ENCODE measurements at places on chromosomes 13 and 19.

DNA sequence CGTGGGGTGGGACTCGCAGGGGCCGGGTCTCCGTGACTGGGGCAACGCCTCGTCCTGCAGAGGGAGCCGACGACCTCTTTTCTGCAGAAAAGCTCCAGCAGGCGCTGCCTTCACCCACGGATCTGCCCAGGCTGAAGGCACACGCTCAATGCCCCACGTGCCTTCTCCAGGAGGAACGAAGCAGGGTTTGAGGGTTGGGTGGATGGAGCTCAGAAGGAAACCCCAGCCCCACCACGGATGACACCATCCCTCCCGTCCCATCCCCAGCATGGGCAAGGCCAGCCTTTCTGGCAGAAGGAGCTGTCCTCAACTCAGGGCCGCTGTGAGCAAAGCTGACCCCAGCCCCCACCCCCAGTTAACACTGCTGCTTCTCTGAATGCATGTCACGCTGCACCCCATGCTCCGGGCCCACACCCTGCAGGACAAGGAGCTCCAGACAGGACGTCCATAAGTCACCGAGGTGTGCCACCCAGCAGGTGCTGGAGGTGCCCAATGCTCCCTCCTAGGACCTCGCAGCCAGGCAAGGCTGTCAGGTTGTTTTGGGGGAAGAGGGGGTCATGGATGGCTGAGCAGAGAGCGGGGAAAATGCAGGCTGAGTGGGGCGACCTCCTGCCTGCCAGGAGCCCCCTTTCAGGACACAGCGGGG is 7.4 kb downstream of the C19orf25 start:
- no peak for DNase-seq

GRCh38 chr13:51437550-51438127 is 15.2 kb downstream of the INTS6 start:
- DNase-seq, result no peak

GRCh38 chr13:77056382-77056781 is 29.4 kb upstream of the FBXL3 start:
- no peak for DNase-seq

GRCh38 chr13:94030415-94031119 is 448.9 kb downstream of the DCT start:
- DNase-seq, result no peak

DNA sequence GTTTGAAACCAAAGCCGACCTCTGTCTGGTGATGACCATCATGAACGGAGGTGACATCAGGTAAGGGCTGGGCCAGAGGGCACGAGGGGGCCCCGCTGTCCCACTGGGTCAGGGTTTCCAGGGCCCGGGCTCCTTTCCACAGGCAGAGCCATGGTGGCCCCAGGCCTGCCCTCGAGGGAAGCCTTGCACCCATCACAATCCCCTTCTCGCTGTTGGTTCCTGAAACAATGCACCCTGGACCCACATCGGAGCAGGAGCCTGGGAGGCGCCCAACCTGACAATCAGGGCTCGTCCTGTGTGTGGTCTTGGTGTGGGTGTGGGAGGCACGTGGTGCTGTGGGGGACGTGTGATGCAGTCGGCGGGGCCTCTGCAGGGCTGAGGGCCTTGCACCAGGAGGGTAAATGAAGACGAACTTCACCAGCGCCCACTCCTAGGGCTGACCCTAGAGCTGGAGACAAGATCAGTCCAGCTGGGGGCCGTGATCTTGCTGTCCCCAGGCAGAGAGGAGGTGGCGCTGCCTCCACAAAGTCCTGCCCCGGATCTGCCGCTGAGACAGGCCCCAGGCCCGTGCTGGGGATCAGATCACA is 2.8 kb downstream of the GRK1 start:
- no peak for DNase-seq

GRCh38 chr13:24670961-24671381 is 9.2 kb upstream of the ATP12A start:
- DNase-seq, result peak; percentile 36

DNA sequence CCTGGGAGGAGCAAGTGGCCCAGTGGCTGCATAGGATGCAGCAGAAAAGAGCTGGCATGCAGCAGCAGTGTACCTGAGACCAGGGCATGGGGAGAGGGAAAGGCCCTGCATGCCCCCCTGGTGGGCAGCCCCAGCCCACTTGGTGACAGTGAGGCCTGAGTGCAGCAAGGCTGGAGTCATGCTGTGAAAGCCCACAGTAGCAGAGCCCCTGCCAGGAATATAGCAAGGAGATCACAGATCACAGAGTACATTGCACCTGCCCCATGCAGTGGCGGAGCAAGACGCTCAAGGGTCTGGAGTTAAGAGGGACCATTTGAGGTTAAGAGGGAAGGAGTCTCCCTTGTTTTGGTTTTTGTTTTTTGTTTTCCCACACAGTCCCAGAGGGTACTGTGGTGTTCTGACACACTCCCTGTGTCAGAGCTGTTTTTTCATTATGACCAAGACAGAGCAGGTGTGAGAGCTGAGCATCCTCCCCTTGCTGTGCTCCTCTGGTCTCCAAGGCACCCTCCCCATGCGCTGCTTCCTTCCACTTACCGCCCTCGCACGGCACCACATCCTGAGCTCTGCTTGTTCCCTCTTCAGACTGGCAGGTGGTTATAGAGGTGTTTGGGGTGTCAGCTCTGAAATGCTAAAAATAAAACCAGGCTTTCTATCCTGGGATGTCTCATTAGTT is 85.0 kb upstream of the UBL3 start:
- peak; percentile 51 for DNase-seq

GRCh38 chr19:35395382-35396199 is 24.7 kb downstream of the GPR42 start:
- no peak for DNase-seq

GRCh38 chr13:99553033-99553432 is 51.8 kb downstream of the TM9SF2 start:
- DNase-seq, result no peak

DNA sequence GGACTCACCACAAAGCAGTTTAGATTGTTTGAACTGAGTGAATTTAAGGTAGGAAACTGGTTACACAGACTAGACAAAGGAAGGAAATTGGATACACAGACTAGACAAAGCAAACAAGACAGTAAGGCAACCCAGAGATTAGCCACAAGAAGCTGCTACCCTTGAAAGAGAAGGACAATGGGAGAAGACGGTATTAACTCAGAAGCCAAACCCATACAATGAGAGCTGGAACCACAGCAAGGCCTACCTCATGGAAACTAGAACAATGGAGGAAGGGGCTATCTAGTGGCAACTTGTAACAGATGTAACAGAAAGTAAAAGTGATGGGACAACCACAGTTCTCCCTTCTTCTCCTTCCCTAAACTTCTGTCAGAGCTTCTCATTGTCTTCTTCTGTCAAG is 410.9 kb upstream of the SPRY2 start:
- DNase-seq, result no peak

- DNase-seq, result no peak
Observed at GRCh38 chr19:51196181-51196580, 28.7 kb upstream of the CD33 start.

DNA sequence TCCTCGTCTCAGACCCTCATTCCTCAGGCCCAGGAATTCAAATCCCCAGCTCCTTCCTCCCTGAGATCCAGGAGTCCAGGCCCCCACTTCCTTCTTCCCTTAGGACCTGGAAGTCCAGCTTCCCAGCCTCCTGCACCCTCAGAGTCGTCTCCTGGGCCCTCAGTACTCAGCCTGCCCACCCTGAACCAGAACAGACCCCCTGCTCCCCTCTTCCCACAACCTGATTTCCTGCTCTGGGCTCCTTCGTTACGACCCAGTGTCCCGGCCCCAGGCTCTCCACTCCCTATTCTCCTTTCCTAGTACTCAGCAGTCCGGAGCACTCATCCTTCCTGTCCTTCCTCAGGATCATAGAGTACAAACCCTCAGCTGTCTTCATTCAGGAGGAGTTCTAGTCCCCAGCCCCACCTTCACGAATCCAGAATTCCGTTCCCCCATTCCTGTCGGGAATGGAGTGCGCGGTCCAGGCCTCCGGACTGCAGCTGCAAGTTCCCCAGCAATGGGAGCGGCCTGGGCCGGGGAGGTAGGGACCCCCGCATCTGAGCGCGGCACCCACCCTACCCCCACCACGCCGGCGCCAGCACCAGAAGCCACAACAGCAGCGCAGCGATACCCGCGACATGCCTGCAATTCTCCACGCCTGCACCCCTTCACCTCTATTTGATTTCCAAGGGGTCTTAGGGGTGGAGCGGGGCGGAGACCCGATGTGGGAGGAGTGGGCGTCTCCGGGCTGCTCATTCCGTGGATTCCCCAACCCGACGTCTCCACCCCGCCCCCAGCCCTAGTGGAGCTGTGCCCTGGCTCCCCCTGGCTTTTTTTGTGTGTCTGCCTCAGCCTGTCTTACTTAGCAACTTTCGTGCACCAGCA is 12.7 kb downstream of the EGLN2 start:
- DNase-seq, result peak; percentile 69

- DNase-seq, result no peak
Observed at GRCh38 chr19:55254625-55254977, 4.2 kb downstream of the PPP6R1 start.

DNA sequence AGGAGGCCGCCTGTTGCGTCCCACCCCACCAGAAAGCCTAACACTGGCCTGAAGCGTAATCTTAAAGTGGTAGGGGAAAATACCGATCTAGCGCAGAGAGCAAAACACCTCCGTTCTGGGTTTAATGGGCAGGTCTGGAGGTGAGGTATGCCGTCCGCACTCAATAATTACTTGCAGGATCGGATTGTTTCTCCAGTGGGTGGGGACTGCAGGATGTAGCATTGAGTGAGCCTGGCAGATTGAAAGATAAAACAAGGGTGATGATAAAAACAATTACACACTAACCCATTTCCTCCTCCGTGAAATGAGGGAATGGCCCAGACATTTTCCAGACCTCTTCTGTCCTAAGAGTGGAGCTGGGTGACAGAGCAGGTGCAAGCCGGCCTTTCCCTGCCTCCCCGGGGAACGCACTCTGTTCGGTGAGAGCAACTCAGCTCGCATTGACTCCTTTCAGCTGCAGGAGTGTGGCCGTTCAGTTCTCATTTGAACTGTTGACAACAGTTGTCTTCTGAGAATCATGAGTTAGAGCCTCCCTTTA is 110.2 kb upstream of the DOCK9 start:
- no peak for DNase-seq

DNA sequence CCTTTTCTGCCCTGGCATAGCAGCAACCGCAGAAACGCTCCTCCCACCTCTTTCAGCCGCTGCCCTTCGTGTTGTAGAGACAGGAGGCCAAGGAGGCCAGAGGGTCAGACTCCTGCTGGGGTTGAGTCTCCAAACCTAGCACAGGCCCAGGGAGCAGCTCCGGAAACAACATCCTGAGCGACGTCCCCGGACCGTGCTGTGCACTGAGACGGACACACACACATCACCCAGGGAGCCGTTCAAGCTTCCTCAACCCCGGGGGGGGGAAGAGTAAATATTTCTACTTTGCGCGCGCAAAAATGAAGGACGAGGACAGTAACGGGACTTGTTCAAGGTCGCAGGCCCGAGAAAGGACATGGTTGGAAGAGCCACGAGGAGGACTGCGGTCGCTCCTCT is 657 bp downstream of the ZNF550 start:
- DNase-seq, result peak; percentile 21

GRCh38 chr19:2171349-2172145 is 7.8 kb downstream of the DOT1L start:
- peak; percentile 94 for DNase-seq

DNA sequence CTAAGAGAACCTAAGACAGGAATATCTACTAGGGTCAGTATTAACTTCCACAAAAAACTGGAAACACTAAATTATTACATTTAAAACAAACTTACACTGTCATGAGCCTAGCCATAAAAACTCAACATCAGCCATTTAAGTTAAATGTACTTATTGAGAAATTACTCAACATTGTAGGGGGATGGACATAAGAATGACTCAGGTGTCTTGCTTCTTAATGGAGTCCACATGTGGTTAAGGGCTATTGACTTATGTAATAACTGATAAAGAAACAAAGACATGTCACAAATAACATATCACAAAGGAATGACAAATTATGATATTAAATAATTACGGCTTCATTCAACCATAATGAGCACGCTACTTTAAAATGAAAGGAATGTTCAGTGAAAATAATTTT is 36.2 kb downstream of the CLDN10 start:
- no peak for DNase-seq

GRCh38 chr13:76762721-76763120 is 123.5 kb downstream of the KCTD12 start:
- DNase-seq, result no peak

- DNase-seq, result peak; percentile 23
Observed at GRCh38 chr19:54460230-54461005, 3.2 kb downstream of the LENG9 start.

GRCh38 chr13:53151336-53152056 is 122.9 kb downstream of the OLFM4 start:
- peak; percentile 12 for DNase-seq

DNA sequence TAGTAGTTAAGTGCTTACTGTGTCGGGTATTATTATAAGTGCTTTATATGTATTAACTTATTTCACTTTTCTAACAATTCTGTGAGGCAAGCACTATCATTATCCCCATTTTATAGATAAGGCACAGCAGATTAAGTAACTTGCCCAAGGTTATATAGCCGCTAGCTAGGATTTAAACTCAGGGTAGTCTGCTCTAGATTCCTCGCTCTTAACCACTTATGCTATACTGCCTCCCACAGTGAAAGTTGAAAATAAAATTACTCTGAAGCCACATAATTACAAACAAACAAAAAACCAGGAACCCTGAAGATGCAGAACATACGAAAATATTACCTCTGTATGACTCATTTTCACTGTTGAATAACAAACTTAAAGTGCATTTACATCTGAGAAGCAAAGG is 3.9 kb downstream of the TEX30 start:
- no peak for DNase-seq

- peak; percentile 23 for DNase-seq
Observed at GRCh38 chr19:900302-901111, 7.2 kb downstream of the RNU6-9 start.

- no peak for DNase-seq
Observed at GRCh38 chr13:47409778-47410177, 512.9 kb upstream of the HTR2A start.

DNA sequence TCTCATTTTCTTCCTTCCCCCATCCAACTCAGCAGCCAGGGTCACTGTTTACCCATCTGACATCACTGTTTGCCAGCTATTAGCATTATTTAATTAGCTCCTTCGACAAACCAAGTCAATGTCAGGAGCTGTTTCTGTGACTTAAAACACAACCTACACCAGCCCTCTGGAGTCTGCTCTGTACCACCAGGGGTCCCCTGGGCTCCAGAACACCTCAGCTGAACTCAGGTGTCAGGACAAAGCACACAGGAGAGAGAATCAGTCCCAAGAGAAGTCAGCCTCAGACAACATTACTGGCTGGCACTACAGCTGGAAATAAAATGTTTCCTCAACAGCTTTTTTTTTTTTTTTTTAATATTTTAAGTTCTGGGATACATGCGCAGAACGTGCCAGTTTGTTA is 45.1 kb downstream of the DCLK1 start:
- DNase-seq, result no peak

- no peak for DNase-seq
Observed at GRCh38 chr13:72561791-72562190, 165.6 kb downstream of the MZT1 start.

GRCh38 chr13:50162001-50162400 is 146.8 kb downstream of the KCNRG start:
- no peak for DNase-seq

GRCh38 chr13:57630661-57631595 is 616 bp upstream of the PCDH17 start:
- peak; percentile 5 for DNase-seq

Measured in B cell (primary cell).